ENCODE measurements at places on chromosomes 2 and 18.

GRCh38 chr2:72914589-72915319, 2.6 kb upstream of the EMX1 start:
- no peak for DNase-seq

DNA sequence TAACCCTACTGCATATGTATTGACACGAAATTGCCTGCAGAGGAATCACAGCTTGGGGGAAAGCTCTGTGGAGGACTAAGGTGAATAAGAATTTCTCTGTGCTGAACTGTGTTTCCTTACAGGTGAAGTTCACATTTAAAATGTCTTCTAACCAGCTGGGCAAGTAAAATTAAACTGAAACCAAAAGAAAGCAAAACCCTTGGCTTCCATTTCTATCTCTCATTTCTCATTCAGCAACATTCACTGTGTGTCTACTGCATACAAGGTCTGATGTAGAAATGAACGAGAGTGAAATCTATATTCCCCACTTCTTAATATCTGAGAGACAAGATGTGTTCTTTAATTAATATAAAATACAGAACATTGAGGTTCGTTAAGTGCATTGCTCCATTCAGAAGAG, 397.3 kb downstream of the SOX11 start:
- DNase-seq, result no peak

DNA sequence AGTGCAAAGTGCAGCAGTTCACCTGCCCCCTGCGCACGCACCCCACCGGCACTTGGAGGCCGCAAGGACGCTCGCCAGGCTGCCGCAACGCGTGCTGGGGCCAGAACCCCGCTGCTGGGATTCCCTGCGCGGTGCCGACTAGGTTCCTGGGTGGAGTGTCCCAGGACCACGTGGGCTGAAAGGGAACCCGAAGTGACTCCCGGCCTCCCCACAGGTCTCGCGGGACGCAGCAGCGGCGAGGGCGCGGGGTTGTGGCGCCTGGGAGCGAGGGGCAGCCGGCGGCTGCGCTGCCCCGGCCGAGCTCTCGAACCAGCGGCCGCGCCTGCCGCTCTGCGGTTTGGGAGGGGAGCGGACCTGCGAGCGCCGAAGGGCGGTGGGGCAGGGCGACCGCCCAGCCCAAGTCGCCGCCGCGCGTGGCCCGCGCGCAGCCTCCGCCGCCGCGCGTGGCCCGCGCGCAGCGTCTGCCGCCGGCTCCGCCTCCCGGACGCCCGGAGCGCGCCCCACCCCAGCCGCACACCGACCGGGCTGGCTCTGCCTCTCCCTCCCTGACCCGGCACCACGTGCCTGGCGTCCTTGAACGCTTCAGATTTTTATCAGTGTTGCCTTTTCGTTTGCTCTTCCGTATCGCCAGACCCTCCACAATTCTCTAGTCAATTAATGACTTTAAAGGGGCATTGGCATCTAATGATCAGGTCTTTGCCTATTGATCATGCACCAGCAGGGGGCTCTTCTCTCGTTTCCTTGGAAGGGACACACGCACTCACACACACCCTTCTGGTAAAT, at the start of gene FTCDNL1:
Gene FTCDNL1 (minus strand): TSS at position 475 of the 783 bp plus-strand sequence. CDS start 2,230 bp downstream, outside the sequence.
- peak; percentile 76 for DNase-seq

DNA sequence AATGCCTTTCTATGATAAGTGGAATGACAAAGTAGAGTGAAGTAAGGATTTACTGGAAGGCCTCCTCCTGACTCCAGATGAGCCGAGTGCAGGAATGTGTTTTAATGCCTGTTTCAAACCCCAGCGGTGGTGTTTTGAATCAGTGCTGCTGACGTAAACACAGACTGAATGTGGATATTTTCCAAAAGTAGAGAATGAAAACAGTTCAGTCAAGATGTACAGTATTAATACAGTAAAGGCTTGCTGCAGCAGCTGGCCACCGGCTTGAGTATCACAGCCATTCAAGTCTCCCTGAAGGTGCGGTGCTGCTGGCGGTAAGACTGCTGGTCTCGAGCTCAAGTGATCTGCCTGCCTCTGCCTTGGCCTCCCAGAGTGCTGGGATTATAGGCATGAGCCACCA, 46.7 kb downstream of the ARHGAP28 start:
- DNase-seq, result no peak

- no peak for DNase-seq
These were observed 39.6 kb upstream of the APOB start for GRCh38 chr2:21083482-21083881.

DNA sequence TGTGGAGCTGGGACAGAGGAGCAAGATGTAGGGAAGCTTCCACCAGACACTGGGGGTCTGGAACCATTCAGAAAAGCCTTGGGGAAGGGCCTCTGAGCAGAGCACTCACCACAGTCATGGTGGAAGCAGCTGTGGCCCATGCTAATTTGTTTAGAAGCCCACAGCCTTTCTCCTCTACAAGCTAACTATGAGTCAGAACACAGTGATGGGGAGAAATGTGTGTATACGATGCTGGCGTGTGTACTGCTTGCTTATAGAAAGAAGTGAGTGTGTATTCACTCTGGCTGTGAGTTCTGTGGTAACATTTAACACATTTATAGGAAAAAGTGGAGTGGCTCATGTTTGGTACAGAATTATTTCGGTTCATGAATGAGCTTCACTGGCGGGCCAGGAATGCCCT, 157.0 kb upstream of the ACAA2 start:
- no peak for DNase-seq

GRCh38 chr2:204625135-204625534, 79.9 kb downstream of the PARD3B start:
- no peak for DNase-seq

- DNase-seq, result no peak
These were observed 11.1 kb upstream of the AGFG1 start for GRCh38 chr2:227460833-227461232.

GRCh38 chr2:241443486-241444223, 64.7 kb downstream of the STK25 start:
- DNase-seq, result peak; percentile 90

- DNase-seq, result no peak
These were observed 894.1 kb downstream of the SLC4A3 start for GRCh38 chr2:220521551-220521950.

GRCh38 chr2:80288576-80288975, 16.0 kb downstream of the LRRTM1 start:
- no peak for DNase-seq

GRCh38 chr18:52312346-52312745, 27.7 kb upstream of the DCC start:
- DNase-seq, result no peak

- DNase-seq, result no peak
These were observed 2.2 kb upstream of the SSB start for GRCh38 chr2:169796441-169796840.

DNA sequence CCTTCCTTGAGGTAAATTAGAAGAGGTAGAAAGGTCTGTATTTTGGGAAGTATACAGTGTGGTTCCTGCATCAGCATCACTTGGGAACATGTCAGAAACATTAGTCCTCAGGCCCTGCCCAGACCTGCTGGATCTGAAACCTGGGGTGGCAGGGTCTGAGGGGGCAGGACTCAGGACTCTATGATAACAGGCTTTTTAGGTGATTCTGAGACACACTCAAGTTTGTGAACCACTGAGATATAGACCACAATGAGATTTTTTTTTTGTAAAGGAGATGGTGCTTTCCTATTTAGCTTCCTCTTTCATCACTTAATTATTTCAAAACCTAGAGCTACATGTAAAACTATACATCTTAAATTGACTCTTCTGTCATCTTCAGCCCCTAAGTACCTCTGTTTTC, 262.7 kb upstream of the SPOPL start:
- no peak for DNase-seq

- no peak for DNase-seq
These were observed 21.4 kb downstream of the HJURP start for GRCh38 chr2:233832869-233833311.

DNA sequence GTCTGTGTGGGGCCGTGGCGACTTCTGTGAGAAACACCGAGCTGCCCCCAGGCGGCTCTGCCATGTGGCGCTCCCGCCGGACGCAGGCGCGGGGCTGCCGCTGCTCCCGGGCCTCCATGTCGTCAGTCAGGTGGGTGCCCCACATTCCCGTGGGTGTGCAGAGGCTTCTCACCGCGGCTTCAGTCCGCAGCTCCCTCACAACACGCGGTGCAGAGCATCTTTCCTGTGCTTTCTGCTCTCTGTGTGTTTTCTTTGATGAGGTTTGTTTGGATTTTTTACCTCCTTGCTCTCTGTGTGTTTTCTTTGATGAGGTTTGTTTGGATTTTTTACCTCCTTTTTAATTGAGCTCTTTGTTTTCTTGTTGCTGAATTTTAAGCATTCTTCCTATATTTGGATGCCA, 13.0 kb downstream of the AQP12A start:
- DNase-seq, result peak; percentile 47

DNA sequence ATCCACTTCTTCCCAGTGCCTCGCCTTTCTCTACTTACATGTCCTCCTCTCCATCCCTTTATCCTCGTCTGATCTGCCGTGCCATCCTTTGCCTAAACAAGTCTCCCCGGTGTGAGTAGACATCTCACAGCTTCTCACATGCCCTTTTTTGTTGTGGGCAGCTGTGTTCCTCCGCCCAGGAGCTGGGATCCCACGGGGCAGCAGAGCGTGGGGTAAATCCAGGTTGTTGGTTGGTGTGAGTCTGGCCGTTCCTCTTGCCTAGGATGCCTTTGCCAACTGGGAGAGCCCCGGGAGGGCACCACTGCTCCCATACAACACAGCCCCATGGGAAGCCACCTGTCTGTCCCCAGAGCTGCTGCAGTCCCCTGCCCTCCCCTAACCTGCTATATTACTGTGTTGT, 22.4 kb downstream of the SLC30A3 start:
- no peak for DNase-seq

- DNase-seq, result no peak
These were observed 232.1 kb downstream of the TMX3 start for GRCh38 chr18:68482815-68483214.

DNA sequence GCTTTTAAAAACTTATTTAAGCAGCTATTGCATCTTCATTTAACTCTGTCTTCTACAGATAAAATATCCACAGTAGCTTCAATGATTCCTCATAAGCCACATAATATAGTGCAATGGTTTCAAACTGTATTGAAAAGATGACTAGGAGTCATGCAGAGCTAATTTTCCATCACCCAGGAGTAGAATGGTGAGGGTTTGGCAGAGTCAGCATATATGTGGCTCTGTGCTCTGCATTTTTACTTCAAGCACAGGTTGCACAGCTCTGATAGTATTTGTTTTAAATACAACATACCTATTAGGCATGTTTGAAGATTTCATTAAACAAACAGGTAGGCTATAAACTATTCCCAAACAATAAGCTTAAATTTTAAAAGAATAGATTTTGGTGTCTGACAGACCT, 731.9 kb upstream of the VRK2 start:
- no peak for DNase-seq

DNA sequence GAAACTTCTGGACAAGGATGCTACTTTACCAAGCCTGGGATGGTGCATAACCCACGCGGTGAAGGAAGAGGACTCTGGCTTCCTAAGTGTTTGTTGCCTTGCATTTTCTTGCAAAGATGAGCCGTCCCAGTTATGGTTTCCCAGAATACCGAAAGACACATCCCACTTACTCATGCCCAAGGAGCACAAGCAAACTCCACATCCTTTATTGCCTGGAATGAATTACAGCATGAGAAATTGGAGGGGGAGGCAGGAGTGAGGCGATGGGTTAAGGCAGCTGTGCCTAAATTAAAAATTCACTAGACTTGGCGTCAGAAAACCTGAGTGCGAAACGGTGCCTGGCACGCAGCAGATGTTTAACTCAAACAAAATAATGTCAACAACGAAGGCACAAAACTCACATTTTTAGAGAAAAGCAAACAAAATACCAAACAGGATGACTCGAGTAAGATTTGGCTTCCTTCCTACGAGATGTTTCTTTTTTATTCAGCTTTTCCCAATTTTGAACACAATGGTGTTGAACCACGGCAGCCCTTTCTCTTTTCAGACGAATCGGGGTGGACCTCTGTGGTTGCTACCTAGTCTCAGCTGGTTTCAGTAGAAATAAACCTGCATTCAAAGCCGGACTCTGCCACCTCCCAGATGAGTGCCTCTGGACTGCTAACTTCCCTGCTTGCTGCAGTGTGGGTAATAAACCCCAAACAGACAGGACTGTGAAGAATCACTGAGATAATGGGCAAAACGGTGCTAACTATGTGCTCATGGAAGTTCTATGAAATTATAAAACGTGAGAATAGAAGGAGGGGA, 100.3 kb upstream of the NCK2 start:
- no peak for DNase-seq

GRCh38 chr2:64582774-64583340, 58.7 kb downstream of the AFTPH start:
- DNase-seq, result no peak

DNA sequence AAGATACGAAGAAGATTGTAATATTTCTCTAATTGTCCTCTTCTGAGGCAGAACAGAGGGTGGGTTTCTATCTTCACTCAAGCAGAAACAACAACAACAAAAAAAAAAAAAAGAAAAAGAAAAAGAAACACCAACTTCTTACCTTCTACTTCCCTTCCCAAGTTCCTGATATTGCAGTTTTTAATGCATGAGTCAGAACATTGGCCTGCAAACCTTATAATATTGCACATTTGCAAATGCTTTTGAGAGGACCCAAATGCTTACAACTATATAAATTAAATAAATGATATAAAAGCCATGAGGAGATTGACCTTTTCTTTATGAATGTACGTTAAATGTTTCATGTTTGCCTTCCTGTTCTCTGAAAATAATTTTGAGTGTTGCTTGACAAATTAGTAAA, 37.3 kb downstream of the PAX3 start:
- DNase-seq, result no peak

- no peak for DNase-seq
These were observed 171.1 kb downstream of the PAX3 start for GRCh38 chr2:222127660-222128059.

DNA sequence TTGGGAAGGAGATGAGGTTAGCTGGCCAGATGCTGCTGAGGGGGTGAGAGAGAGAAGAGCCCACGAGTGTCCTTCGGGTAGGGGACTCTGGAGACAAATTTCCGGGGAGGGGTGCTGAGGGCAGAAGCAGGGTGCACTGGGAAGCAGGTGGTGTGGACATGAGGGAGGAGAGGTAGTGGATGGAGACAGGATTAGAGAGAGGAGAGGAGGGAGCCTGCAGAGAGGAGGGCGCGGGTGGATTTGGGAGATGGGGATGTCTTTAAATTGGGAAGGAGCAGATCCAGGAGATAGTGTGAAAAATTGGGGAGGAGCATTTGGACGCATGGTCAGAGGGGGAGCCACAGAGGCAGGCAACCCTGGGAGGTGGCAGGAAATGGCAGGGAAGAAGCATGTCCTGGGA, 154.7 kb downstream of the DYSF start:
- no peak for DNase-seq

DNA sequence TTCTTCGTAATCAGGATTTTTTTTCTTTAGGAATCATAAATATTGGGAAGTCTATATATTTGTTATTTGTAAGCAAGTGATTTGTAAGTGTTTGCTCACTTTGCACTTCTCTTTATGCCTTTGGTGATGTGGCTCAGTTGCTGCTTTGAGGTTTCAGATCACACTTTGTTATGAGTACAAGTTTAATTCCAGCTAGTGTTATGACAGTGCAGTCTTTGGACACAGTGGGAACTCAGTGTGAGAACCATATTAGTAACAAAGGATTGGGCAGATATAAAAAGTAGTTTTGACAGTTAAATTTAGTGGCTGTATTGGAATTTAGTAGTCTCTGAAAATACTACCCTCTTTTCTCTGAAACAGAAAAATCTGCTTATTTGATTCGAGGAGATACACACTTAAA, 67.7 kb downstream of the ABI2 start:
- DNase-seq, result no peak
